ENCODE measurements at places on chromosomes 7 and 10.

DNA sequence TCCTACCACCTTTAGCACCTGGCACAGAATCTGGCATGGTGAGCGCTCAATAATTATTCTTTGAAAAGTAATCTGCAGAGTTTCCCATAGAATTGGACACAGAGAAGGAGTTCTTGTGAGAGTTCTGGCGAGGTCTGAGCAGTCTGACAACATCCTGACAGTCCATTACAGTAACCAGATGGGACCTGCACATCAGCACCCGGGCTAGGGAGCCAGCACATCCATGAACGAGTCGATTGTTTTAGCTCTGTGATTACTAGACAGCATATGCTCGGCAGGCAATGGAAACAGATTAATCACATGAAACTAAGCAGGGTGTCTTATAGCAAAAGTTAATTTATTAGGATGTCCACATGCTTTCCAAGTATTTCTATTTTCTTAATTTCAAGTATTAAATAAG lies 96.7 kb downstream of the SEMA3D start:
- DNase-seq = peak; percentile 64

DNA sequence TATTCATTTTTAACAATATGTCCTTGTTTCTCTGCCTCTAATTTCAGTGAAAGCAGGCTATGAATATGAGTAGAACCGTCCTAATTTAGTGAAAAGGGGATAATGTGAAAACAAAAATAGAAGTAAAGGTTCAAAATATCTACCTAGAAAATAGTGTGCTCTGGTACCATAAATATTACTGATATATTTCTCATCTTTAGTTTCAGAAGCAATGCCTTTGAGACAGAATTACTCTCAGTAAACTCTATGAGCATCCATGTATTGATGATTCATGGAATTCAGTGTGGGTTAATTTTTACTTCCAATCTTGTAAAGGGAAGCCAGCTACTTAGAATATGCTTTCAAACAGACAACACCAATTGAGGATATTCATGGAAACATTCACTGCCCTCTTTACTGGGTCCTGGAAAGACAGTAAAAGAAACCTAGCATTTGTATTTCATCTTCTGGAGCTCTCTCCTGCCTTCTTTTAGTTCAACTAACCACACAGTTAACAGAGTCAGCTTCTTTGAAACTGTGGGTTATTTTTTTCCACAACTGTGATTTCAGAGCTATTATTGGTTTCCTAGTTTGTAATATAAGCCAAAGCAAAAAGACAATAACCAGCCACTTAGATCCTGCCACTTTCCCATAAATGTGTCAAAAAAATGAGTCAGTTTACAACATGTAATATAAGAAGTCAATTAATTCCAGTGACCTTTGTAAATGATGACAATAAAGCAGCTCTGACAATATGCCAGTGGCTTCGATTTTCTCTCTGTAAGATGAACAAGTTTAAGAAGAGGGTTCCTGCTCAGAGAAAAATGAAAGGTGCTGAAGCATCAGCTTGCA lies 1.7 kb downstream of the LRRN3 start:
- DNase-seq = no peak

DNA sequence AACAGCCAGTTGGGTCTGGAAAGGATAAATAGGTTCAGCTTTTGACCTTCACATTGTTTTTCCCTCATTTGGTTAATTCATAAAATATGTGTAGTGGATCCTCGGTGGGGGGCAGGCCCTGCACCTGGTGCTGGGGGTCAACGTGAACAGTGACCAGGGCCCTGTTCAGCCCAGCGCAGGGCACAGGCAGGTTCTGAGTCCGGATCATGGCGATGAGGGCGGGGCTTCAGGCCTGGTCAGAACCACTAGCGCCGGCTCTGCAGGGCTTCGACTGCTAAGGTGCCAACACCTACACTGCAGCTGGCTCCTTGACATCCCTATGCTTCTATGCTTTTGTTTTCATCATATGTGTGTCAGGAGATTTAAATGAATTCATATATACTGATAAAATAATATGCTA lies 177.7 kb downstream of the CXCL12 start:
- DNase-seq = no peak

- DNase-seq = peak; percentile 2
Observed at GRCh38 chr10:14389981-14390590, 59.4 kb upstream of the FRMD4A start.

DNA sequence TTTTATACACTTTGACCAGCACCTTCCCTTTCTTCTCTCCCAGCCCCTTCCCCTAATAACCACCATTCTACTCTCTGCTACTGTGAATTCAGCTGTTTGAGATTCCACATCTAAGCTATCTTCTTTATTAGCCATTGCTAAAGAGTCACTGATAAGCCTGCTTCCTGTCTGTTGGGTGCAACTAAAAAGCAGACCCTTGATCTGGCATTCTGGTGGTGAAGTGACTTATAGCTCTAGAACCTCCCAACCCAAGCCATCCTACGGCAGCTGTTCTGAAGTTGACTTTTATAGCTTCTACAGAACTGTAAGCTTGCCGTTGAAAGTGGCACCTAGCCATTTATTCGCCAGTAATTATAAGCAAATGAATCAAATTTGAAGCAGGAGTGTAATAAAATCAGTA lies 105.6 kb downstream of the AHR start:
- DNase-seq = peak; percentile 55

- DNase-seq = no peak
Observed at GRCh38 chr10:133191651-133192050, 31.6 kb downstream of the KNDC1 start.

DNA sequence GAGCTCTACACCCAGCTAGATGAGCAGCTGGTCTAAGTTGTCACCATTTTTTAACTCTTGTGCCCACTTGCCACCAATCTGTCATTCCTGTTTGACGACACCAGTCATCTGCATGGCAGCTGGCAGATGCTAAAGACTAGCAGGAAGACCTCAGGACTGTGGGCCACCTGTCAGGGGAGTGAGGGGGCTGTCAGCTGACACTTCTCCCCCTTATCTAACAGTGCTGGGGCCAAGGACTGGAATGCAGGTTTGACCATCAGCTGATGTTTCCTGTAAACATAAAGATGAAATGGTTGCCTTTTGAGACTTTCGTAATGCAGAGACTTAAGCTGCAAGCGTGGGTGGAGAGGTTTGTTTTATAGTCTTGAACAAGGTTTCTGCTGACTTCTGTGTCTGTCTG lies 93.5 kb downstream of the WNT2 start:
- no peak for DNase-seq

DNA sequence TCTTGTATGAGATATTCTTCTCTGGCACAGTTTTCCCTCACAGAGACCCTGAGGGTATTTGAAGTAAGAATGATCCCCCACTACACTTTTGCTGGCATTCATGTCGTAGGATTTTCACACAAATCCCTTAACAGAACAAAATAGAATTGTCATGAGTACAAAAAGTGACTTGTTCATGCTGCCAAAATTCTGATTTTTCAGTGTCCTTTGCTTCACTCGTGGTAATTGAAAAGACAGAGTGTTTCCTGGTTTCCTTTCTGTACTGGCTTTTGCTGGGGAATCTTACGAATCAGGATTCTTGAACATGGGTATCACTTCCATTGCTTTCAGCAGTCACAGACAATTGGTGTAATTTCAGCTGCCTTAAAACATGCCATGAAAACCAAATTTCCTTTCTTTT lies 756.3 kb downstream of the REEP3 start:
- DNase-seq = no peak

DNA sequence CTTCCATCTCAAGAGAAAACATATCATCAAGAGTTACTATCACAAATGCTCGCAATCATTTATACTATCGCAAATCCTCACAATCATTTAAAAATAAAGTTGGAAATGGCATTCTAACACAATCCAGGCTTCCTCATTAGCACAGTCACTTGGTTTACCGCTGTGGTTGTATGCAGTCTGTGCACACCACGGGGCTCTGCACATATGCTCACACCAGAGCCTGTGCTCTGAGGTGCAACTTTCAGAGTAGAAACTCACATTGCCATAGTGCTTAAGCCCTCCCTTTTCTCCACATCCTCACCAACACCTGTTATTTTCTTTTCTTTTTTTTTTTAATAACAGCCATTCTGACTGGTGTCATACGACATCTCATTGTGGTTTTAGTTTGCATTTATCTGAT lies 235.6 kb upstream of the KLF6 start:
- DNase-seq = no peak

DNA sequence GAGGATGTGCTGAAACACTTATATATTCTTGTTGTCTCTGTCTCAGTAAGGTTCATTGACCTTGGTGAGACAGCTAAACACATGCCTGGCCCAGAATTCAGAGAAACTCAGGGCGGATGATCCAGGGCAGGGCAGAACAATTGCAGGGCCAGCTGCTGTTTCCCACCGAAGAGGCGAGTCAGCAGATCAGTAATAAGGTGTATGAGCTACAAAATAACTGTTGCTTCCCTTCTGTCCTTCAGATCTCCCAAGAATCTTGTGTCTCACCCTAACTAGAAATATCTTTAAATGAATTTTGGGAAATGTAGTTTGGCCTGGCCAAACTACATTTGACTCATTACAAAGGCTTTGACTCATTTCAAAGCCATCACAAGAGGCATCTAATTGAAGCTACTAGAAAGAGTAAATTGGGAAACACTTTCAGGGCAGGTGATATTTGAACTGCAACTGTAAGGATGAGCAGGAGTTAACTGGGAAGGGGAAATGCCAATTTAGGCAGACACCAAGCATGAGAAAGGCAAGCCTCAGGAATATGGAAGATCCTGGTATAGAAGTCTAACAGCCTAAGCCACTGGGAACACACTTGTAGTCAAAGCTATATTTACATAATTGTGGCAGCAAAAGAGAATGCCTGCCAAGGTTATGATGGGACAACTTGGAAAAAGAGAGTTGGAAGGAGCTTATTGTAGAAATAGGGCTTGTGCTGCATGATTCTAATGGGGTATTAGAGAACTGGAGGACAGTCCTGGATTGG lies 24.5 kb upstream of the CELF2 start:
- DNase-seq = no peak

DNA sequence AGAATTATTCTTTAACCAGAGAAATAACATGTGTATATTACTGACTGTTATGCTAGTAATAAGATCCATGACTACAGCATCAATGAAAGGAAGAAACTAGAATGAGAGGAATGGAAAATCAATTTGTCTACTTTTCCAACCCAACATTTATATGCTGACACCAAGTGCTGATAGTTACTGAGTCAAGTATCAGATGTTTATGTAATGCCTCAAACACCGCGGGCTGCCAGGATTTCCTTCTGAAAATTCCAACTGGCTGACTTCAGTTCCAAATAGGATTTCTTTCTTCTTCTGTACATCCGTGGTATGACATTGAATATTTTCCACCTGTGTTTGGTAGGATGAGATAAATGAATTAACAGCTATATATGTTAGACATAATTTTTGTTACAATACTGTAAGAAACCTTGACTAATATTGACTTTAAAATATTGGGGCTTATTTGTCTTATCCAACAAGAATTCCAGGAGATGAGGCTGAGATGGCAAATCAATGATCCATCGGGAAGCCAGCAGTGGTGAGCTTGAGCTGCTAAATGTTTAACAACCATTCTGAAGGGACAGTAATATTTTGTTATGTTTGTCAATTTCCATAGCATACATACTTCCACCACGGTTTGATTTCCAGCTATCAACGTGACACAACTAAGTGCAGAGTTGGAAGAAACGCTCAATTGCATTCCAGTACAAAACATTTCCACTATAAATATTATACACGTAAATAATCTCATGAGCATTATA lies 435.2 kb upstream of the AUTS2 start:
- DNase-seq = no peak

DNA sequence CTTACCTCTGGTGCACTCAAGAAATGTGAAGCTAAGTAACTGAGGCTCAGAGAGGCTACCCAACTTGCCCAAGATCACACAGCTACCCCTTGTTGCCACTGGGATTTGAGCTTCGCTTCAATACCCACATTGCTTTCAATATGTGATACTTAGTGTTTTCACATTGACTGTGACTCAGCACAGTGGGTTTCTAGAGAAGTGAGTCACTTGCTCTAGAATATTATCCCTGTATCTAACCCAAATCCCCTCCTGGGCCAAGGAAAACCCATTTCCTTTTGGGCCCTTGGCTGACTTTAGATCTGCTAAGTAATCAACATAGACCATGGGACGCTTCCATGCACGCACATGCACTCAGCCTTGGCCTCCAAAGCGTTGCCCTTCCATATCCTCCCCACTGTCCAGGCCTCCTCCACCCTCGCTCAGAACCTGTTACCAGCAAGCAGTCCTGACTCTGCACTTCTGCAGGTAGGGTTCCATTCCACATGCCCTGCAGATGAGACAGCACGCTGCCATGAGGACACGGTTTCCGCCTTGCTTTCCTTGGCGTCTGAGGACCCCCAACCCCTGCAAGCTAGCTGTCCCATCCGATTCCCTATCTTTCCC lies 87.7 kb upstream of the CHST15 start:
- DNase-seq = peak; percentile 43

GRCh38 chr7:2686101-2686500 lies 1.9 kb upstream of the AMZ1 start:
- DNase-seq = no peak

DNA sequence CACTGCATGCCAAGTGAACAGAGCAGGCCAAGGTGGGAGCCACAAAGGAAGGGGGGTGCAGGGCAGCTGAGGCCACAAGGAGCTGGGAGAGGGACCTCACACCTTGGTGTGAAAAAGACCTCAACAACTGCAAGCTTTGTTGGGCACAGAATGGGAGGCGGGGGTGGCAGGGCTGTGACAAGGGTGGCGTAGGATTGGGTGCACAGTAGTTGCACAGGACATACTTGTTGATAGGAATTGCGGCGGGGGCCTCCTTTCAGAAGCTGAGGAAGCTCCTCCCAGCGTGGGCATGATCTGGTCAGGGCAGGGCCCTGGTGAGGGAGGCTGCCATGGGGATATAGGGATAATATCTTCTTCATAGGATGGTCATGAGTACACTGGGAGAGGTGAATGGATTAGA lies 25.8 kb downstream of the POLL start:
- DNase-seq = peak; percentile 46

- no peak for DNase-seq
Observed at GRCh38 chr7:128804484-128804883, 12.7 kb downstream of the CCDC136 start.

- no peak for DNase-seq
Observed at GRCh38 chr7:139743267-139743966, 34.4 kb downstream of the HIPK2 start.

DNA sequence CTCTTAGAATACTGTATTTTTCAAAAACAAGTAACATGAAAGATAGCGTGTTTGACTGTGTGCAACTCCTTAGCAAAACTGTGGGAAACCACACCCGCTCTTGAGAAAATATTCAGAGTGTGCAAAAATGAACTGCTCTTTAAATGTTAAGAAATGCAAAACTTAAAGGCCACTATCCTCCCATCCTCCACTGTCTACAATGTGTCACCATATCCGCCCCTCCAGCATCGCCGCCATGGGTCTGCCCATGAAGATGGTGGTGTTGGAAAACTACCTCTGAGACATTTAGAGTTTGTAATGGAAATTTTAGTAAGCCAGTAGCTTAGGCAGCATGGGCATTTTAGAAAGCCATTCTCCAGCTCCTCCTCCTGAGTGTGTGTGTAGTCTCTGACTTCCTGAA lies 20.1 kb upstream of the NMT2 start:
- DNase-seq = no peak

- no peak for DNase-seq
Observed at GRCh38 chr7:155059703-155060102, 10.4 kb upstream of the HTR5A start.

Measured in islet precursor cell (in vitro differentiated cells).